Activated naive CD8-positive, alpha-beta T cell treated with anti-CD3 and anti-CD28 coated beads, Interleukin-2, amount 10 ng/mL, durations not matched to agents 7 days and 5 days (primary cell): ENCODE measurements at places on chromosomes 13 and 19. TPM values are rescaled to one million over a fixed set of nuclear protein-coding genes. Genes with fewer than 3 reads are reported as not detected.

DNA sequence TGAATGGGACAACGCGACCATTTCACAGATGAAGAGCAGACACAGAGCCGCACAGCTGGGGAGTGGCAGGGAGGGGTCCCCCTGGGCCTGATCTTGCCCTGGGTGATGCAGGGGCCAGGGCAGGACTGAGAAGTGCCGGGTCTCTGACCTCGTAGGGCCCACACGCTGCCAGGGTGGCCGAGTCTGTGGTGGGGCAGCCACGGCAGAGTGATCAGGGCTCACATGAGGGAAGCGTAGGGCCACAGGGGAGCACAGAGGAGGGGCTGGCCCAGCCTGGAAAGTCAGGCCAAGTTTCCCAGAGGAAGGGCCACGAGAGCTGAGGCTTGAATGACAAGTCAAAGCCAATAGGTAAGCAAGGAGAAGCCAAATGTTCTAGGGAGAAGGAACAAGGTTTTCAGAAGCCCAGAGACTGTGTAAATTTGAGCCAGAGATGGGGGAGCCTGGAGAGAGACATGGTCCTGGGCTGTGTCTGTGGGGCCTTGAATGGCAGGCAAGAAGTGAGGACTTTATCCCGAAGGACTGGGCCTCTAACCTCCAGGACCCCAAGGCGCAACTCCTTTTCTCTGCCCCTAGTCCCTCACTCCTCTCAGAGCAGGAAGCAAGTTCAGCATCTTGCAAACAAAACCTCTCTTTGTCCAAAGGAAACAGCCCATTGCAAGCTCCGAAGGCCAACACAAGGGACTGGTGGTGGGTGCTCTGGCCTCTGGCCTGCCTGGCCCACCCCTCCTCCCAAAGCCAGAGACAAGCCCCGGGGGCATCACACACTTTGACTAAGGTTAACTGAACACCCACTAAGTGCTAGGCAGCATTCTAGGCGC lies 31.7 kb upstream of the FXYD3 start:
- no peak for DNase-seq

SHC2 gene
- total RNA-seq = 0.40 TPM

- no peak for DNase-seq
Measured at GRCh38 chr13:73189776-73190175, 131.0 kb downstream of the KLF5 start.

DNA sequence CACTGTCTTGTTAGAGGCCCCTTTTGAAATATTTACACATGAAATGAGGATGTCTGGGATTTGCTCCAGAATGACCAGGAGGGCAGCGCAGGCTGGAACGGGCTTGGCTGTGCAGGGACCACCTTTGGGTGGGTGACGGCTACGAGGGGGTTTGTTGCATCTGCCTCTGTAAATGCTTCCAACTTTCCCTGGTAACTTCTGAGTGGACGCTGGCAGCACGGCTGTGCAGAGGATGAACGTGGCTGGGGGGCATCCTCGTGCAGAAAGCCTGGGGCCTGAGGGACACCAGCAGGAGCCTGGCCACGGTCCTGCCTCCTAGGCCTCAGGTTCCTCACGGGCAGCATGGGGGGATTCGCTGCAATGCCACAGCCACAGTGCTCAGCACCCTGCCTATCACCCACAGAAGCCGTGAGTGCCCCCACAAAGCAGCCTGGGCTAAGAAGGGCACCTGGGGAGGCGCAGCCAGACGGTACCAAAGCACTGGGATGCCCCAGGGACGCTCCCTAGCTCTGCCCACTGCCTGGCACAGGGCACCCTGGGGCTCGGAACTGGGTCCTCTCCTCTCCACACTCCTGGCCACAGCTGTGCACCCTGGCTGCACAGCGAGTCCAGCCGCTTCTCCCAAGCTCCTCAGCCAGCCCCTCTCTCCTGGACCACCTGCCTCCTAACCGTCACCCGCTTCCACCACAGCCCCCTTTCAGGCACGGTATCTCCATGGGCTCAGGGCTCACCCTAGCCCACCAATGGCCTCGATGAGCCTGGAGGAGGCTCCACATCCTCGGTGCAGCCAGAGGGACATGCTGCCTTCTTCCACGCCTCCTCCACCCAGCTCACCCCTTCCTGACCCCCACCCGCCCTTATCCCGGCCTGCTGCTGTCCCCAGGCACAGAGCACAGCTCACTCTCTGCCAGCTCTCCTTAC lies 44.5 kb downstream of the MLLT1 start:
- DNase-seq = no peak

GRCh38 chr13:113669755-113670341 lies 2.8 kb downstream of the GRK1 start:
- DNase-seq = peak; percentile 14

GRCh38 chr13:40283666-40284065 lies 382.8 kb downstream of the FOXO1 start:
- DNase-seq = no peak

ZNF682 gene
- 16.9 TPM for total RNA-seq

RNF6 gene
- 43.3 TPM for total RNA-seq

- no peak for DNase-seq
Measured at GRCh38 chr13:51707461-51707860, 96.5 kb downstream of the DHRS12 start.
